ENCODE measurements at places on chromosomes 7 and 10.

- DNase-seq = no peak
These were observed 21.1 kb upstream of the MEOX2 start for GRCh38 chr7:15707570-15707969.

DNA sequence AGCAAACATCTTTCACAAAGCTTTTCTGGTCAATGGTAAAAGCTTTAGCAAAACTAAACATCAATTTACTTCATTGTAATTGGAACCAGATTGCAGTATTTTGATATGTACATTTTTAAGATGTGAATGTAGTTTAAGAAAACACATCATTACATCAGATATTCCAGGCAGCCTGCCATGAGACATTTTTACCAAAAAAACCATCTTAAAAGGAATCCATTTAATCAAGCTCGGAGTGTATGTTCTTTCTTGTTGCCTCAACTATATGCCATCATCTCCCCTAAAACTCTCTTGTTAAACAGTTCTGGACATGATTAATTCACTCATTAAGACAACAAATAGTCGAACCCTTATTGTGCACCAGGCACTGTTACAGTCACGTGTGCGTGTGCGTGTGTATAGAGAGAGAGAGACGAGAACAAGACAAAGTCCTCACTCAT is 97.5 kb downstream of the UBE2H start:
- DNase-seq = no peak

DNA sequence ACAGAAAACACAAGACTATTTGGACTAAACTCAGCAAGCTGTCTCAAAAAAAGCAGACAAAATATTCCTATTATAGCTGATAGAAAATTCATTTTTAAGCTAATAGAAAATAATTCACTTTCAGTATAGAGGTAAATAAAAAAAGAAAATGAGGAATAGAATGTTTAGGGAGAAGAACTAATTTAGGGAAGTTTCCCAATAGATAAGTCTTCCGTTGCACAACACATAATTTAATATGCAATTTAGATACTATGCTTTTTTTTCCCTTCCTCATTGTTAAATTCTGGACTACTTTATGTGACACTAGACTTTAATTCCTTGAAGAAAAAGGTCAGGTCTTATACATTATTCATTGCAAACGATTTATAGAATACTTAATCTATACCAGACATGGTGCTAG is 10.3 kb downstream of the PNPLA8 start:
- DNase-seq = no peak

DNA sequence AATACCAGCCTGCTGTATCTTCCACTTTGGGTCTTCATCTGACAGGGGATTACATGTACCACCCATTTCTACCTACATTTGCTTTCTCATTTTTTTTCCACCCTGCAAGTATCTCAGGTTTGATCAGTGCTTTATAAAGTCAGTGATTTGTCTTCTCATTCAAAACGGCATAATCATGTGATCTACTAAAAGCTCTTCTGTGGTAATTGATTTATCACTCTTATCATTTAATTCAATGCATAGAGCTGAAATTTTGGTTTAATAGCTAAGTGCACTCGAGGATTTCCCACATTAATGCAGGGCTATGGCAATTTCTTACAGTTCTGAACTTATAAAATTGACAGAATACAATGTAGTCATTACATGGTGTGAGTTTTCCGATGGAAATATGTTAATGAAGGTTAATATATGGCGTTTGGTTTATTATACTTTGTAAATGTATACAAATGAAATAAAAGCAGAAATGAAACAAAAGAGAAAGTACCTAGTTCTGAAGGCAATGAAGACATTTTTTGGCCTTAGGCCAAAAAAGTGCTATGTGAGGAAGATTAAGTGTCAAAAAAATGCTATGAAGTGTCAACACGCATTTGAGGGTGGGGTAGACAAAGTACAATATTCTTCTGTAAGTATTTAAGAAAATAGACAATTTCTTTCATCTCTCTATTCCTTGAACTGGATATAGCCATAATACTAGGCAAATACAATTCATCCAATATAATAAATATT is 457.3 kb downstream of the ETV1 start:
- no peak for DNase-seq

GRCh38 chr7:93235541-93235940 is 3.4 kb downstream of the VPS50 start:
- no peak for DNase-seq

DNA sequence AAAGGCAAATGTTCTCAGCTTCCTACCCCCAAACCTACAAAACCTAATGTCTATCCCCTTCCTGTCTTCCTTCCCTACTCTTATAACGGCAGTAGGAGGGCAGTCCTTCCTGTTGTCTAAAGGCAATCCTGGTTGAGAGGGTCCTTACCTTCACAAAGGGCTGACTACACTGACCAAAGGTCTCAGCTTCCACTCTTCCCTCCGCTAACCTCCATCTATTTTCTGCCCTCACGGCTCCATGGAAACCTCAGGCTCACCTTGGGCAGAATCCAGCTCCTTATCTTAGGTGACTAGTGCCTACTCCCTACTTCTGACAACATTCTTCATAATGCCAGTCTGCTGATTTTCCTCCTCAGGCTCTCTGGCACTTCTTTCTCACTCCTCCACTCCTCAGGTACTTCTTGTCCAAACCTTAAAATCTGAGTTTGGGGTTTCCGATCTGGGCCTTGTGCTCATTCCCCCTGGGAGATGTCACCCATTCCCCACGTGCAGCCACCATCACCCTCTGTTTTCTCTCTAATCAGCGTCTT is 542 bp downstream of the FBXL13 start:
- peak; percentile 14 for DNase-seq

- no peak for DNase-seq
These were observed 303.1 kb upstream of the NPSR1 start for GRCh38 chr7:34354899-34355298.

DNA sequence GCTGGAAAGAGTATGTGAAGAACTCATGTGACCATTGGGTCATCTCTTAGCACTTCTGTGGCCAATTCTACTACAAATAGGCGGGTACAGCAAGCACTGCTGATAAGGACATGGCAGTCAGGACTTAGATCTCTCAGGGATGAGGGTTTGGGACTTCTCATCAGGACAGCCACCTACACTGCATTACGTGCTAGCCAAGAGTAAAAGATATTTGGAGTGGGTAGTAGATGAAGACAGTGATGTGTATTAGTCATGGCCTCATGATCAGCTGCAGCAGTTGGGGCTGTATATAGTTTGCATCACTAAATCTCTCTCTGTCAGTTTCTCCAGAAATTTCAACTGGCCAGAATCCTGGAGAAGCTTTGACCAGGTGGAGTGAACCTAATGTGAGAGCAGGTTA is 9.2 kb downstream of the TAS2R60 start:
- no peak for DNase-seq

DNA sequence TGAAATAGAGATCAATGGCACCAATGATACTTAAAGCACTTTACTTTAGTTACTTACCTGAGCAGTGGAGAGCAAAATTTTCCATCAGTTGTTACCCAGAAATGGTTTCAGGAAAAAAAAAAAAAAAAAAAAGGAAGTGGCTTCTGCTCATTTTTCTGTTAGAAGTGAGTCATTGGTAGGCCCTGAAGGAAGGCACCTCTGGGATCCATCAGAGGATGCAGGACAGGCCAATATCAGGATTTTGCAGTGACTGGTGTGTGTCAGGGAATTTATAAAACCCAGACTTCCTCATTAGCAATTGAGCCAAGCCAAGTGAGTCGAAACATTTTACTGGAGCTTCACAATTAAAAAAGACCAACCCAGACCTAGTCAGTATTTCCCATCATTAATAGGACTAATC is 2.3 kb upstream of the SMIM30 start:
- DNase-seq = no peak

GRCh38 chr7:111750878-111751277 is 188.6 kb upstream of the IMMP2L start:
- DNase-seq = no peak

GRCh38 chr7:85239109-85239508 is 52.3 kb upstream of the SEMA3D start:
- DNase-seq = no peak

GRCh38 chr7:117135553-117135891 is 182.2 kb downstream of the ST7 start:
- no peak for DNase-seq

DNA sequence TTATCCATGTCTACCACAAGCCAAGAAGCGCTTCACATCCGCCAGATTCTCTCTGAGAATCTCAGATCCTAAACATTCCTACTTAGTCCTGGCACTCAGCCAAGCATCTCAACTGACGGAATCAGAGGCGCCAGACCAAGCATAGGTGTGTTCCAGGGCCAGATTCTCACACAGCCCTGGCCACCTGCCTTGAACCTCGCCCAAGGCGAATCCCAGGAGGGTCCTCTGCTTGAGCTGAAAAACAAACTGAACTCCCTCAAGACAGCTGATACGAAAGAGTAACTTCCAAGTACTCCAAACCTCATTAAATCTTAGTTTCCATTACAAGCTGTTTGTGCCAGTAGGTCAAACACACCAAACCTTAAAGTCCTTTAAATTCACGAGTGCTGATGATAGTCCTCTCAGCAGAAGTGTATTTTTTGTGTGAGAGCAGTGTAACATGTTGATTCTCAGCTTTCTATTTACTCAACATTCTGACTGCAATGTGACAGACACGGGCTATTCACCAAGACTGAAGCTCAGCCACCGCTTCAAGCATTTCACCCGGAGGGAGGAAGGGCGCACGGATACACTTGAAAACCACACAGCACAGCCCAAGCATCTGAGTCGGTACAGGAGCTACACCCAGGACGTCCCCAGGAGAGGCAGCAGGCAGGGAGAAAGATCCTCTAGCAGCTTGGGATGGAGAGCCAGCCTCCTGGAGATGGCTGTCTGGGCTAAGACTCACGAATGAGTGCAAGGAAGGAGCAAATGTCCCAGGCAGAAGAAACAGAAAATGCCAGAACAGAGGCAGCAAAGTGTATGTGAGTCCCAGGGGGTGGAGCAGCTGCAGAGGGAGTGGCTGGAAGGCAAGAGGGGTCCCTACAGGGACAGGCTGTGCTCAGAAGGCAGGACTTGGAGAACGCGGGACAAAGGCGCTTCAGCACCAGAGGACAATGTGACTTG is 6.0 kb downstream of the PARD3 start:
- no peak for DNase-seq

- no peak for DNase-seq
These were observed 72.2 kb downstream of the LANCL2 start for GRCh38 chr7:55437375-55437774.

GRCh38 chr10:125140151-125140550 is 20.2 kb downstream of the CTBP2 start:
- DNase-seq = no peak

- DNase-seq = no peak
These were observed 22.4 kb downstream of the TLL2 start for GRCh38 chr10:96491303-96491702.

DNA sequence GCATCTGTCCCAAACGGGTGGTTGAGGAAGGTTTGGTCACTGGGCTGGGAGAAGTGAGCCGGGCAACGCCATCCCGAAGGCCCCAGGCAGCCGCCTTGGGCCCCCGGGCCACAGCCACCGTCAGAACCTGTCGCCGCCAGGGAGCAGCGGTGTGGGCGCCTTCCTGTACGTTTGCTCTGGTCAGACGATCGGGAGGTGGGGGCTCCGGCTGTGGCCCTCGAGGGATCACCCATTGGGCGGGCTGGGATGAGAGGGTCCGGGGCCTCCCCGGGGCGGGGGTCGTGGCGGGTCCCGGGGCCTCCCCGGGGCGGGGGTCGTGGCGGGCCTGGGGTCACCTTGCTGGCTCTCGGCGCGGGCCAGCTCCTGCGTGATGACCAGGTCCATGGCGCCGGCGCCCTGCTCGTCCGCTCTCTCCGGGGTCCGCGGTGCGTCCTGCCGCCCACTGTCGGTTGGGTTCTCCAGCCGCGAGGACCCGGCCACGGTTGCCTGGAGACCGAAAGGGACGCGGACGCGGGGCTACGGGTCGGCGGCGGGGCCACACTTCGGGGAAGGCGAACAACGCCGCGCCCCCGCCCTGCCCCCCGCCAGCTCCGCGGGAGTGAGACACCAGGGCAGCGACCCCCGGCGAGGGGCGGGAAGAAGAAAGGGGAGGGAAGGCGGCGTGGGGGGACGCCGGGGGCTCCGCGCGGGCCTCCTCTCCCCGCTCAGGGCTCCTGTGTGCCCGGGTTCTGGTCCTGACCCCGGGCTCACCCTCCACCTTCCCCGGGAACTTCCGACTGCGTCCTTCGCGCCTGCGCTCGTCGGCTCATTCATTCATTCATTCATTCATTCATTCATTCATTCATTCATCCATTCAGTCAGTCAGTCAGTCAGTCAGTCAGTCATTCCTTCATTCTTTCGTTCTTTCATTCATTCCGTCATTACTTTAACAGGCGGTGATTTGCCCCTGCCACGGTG is at the start of gene CFAP46:
TSS of gene CFAP46 (minus strand) at position 470 of the 957 bp plus-strand sequence. CDS start at position 384, 86 bp downstream.
- DNase-seq = no peak

- no peak for DNase-seq
These were observed 98.4 kb upstream of the FZD1 start for GRCh38 chr7:91165846-91166230.

GRCh38 chr10:25451401-25451800 is 276.6 kb downstream of the GPR158 start:
- no peak for DNase-seq

GRCh38 chr10:53140506-53140905 is 367.9 kb upstream of the MBL2 start:
- DNase-seq = no peak

GRCh38 chr10:118241229-118242137 is 100.6 kb downstream of the FAM204A start:
- peak; percentile 19 for DNase-seq

DNA sequence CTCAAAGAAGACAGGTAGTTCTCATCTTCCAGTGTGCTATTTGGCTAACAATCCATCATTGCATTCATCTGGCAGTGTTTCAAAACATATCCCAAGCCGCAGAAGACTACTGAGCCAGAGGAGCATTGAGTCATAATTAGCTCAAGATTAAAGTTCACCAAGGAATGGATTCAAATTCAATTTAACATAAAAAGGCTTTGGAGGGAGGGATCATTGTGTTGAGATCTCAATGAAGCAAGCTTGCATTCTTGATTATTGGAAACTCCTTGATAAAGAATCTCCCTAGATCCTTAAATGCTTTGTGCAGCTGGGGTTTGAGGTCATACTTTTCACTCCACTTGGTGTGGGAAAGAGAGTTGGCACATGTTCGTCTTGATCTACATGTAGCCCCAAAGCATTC is 142.8 kb upstream of the SEMA3A start:
- no peak for DNase-seq

DNA sequence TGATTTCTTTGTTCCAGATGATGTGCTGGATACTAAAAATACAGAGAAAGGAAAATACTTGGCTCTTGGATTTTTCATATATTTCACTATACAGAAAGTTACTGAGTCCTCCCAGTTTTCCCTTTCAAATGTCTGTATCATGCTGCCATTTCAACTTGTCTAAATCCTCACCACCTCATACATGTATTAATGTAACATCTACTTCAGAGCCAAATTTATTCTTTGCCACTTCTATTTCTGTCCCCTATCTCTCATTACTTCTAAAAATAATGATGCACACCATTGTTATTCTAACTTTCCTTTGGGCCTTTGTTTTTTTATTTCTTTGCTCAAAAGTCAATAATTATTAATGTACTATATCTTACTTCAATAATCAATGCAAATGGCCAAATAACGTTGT is 312.2 kb downstream of the MAGI2 start:
- DNase-seq = no peak

DNA sequence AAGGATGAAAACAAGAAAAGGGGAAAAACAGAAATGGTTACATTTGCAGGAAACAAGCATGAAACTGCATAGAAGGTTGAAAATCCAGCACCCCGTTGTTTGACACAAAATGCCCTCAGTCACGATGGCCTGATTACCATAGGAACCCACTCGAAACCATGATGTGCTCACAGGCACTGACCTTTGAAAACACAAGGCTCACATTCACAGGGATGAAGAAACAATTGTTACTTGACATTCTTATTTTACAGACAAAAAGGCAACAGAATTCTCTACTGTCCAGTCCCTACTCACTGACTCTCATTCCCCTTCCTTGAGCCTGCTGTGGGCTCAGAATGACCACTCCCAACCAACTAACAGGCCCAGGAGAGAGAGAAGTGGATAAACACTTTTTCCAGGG is 131.4 kb upstream of the PDLIM1 start:
- no peak for DNase-seq
